ENCODE measurements at places on chromosomes 6 and 20.

DNA sequence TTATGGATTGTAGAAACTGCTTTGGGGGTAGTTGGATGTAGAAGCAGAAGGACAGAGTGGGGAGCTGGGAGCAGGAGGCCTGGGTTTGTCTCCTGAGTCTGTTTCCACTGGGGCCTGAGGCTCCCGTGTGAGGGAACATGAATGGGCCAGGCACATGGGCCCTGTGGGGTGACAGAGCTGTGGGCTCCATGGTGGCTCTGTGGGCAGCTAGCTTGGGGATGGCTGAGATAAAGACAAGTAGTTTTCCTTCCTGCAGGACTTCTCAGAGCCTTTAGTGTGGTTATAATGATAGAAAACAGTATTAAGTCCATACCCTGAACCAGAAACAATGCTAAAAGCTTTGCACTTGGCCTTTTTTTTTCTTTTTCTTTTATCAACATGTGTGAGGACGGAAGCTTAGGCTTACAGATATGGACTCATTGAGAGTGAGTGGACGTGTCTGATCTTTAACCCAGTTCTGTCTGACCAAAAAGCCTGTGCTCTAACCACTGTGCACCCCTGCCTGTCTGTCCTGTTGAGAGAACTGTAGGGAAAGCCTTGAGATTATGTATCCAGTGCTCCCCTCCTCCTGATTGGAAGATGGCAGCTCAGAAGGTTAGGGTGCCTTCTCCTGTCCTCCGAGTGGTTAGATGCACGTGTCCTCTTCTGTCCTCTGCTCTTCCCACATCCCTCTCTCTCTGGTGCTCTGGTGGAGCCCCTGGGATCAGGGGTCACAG is 98.3 kb downstream of the CDH26 start:
- DNase-seq = no peak

- DNase-seq = no peak
Measured at GRCh38 chr20:31859266-31859997, 10.9 kb downstream of the DUSP15 start.

GRCh38 chr6:26327450-26328264 is 37.3 kb upstream of the BTN3A2 start:
- peak; percentile 93 for DNase-seq

DNA sequence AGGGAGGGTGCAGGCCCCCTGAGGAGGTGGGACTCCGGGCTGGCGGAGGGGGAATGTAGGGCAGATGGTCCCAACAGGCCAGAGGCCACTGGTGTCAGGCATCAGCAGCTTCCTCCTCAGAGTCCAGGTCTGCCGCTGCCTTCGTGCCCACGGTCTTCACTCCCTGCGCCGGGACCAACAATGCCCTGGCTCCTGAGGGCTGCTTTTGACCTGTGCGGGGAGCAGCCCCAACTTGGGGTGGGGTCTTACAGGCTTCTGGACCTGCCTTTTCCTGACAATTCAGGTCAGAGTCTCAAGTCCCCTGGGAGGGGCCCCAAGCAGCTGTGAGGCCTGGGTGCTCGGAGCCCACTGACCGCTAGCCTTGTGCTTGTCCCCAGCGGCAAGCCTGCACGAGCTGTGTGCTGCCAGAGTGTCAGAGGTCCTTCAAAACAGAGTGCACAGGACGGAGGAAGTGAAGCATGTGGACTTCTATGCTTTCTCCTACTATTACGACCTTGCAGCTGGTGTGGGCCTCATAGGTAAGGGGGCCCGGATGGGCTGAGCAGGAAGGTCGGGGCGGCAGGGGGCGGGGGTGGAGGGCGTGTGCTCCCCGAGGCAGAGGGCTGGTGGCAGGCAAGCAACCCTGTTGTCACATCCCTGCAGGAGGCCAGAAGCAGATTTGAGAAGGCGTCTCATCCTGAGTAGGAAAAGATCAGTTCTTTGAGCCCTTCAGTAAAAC is 25.3 kb upstream of the PYGB start:
- DNase-seq = no peak

DNA sequence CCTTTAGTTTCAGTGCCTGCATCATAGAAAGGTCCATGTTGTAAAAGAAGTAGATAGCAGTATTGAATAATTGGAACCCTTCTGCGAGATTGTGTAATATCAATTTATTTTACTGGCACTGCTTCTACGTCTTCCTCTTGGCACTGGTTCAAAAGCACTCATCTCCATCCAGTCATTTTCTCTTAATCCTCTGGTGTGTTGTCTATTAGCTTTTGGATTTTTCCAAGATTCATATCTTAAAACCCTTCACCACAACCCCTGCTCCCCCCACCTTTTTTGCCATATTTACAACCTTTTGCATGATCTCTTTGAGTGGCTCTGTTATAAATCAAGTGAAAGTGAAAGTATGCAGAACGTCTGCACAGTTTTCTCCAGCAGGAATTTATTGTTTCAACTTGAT is 76.6 kb upstream of the HSF2 start:
- DNase-seq = no peak

DNA sequence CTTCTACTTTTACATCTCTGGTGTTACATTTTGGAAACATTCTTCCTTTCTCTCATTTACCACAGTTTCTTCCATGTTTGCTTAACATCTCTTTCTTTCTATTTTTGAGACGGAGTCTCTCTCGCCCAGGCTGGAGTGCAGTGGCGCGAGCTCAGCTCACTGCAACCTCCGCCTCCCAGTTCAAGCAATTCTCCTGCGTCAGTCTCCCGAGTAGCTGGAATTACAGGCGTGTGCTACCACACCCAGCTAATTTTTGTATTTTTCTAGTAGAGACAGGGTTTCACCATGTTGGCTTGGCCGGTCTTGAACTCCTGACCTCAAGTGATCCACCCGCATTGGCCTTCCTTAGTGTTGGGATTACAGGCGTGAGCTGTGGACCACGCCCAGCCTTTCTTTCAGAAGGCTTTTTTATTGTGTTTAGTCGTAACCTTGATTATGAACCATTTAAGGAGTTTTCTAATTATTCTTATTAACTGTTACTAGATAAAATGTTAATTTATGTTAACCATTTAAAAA is 27.8 kb downstream of the MAP3K4 start:
- no peak for DNase-seq

Data from ELF-1 (cell line).